Stimulated activated CD4-positive, alpha-beta T cell treated with anti-CD3 and anti-CD28 coated beads, TNF-alpha, amount 100 ng/mL, for 48 hours (primary cell): ENCODE measurements at places on chromosomes 11 and 22.

- no peak for DNase-seq
Observed at GRCh38 chr11:122439866-122440810, 215.4 kb upstream of the UBASH3B start.

GRCh38 chr22:40436505-40437431 is 66.4 kb downstream of the SGSM3 start:
- no peak for DNase-seq

DNA sequence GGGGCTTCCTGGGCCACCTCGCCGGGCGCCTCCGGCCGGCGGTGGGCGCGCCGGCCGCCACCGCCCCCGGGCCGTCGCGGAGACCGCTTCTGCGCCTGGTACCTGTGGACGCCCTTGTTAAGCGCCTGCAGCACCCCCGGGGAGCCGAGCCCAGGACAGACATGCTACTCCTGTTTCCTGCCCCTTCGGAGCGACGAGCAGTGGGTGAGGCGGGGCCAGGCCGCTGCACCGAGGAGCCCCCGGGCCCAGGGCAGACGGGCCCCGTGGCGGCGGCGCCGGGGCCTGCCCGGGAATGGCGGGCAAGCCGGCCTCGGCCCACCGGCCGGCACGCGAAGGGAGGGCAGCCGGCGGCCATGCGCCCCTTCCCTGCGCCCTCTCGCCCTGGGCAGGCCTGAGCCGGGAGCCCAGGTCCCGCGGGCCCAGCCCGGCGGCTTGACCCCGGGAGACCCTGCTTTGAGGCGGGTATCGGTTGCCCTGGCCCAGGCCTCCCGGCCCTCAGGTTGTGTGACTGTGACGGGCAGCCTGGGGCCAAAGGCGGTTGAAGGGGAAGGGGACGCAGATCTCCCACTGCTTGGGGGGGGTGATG is 789 bp upstream of the KDM2A start:
- no peak for DNase-seq

GRCh38 chr11:67642173-67643120 is 2.9 kb upstream of the TBX10 start:
- DNase-seq, result no peak

- no peak for DNase-seq
Observed at GRCh38 chr11:92137747-92138146, 86.9 kb upstream of the FAT3 start.

GRCh38 chr11:44199298-44199697 is 103.8 kb downstream of the EXT2 start:
- no peak for DNase-seq

GRCh38 chr11:73154178-73154577 is 12.1 kb upstream of the FCHSD2 start:
- no peak for DNase-seq

DNA sequence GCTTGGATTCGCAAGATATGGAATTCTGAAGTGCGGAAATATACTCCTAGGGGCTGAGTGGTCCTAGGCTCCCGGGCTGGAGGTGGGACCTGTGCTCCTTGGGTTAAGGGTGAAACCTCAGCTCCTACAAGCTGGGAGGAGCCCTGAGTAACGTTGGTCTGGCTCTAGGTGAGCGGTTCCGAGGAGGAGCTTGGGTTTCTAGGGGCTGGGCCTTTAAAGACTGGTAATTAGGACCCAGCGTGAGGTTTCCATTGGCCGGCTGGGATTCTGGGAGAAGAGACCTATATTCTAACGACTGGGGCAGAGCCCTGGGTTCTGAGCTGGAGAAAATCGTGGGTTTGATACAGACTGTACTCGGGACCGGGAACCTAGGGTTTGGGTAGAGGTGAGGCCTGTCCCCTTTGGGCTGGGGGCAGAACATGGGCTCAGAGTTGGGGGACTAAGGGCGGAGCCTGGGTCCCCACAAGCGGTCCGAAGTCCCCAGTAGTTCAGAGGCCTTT is 882 bp upstream of the MAP4K2 start:
- DNase-seq, result no peak

DNA sequence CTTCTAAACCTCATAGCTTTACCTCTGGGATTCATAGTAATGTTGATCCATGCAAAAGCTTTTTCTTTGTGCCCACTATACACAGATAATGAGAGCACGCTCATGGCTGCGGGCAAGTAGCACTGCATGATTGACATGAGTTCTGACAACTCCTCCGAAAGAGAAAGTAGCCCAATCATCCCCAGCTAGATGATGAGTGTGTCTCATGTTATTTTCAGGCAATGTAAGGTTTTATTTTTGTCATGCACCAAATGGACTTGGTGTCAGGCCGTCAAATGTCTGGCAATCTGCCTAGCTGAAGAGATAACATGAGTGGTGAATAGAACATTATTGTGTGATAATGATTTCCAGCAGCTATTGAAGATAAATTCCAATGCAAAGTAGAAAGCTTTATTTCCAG is 662.6 kb downstream of the NTM start:
- no peak for DNase-seq

- DNase-seq, result no peak
Observed at GRCh38 chr22:47811971-47812370, 1049.5 kb downstream of the TBC1D22A start.

DNA sequence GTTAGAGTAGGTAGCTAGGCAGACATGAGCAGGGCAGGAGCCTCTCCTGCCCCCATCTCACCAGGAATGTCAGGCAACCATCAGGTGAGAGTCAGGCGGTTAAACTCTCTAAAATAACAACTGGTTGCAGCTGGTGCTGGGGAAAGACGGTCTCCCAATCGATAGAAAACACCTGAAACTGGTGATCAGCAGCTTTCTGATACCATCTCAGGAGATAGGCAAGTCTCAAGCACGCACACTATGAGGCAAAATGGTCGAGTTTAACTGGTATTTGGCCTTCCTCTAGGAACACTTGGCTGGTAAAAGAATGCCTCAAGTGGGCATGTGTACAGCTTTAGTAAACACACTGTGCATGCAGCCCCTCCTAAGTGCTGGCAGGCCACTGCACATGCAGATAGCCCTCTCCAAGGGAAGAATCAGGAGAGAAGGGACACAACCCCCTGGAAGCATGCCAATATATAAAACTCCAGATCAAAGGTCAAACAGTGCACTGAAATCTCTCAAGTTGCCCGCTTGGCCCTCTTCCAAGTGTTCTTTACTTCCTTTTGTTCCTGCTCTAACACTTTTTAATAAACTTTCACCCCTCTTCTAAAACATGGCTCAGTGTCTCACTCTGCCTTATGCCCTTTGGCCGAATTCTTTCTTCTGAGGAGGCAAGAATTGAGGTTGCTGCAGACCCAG is 88.7 kb downstream of the USP35 start:
- DNase-seq, result no peak

DNA sequence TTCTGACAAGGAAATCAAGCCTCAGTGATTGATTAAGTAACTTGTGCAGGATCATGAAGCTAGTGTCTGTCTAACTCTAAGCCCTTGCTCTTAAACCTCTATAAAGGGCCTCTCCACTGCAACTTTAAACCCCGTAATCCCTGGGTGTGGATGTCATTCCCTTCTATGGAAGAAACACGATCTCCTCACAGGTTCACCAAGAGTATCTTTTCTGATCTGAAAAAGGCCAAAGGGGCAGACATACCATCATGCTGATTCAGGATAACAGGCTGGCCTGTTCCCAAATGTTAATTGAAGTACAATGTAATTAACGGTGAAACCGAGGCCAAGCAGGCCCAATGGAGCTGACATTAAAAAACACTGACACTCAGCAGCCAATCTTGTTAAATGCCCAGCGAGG is 17.1 kb downstream of the TTC12 start:
- no peak for DNase-seq

DNA sequence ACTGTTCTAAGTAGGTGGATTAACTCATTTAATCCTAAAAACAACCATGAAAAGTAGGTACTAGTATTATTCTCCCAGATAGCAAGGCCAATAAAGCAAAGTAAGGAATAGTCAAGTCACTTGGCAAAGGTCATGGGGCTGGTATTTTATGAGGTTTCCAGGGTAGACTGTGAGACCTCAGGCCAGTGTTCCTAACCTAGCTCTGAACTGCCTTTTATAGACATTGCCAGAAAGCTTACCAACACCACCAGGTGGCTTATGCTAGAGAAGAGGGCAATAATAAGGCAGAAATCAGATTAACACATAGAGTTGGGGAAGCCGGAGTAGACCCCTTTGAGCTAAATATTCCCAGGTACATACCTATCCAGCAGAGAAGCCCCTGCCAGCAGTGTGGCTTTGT is 490.9 kb upstream of the TENM4 start:
- DNase-seq, result no peak

GRCh38 chr11:92458486-92458885 is 233.9 kb downstream of the FAT3 start:
- DNase-seq, result no peak

DNA sequence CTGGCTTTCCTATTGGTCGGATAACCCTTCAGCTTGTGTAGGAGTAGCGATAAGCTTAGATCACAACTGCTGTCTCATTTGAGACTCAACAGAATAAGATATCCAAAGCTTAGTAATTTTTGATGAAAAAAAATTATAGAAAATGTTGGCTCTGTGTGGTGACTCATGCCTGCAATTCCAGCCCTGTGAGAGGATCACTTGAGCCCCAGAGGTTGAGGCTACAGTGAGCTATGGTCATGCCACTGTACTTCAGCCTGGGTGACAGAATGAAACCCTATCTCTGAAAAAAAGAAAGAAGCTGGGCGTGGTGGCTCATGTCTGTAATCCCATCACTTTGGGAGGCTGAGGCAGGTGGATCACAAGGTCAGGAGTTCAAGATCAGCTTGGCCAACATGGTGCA is 55.6 kb upstream of the RRM1 start:
- no peak for DNase-seq

GRCh38 chr11:36390963-36391471 is 94.9 kb downstream of the PRR5L start:
- no peak for DNase-seq

GRCh38 chr22:33898121-33898520 is 22.2 kb downstream of the LARGE1 start:
- no peak for DNase-seq

DNA sequence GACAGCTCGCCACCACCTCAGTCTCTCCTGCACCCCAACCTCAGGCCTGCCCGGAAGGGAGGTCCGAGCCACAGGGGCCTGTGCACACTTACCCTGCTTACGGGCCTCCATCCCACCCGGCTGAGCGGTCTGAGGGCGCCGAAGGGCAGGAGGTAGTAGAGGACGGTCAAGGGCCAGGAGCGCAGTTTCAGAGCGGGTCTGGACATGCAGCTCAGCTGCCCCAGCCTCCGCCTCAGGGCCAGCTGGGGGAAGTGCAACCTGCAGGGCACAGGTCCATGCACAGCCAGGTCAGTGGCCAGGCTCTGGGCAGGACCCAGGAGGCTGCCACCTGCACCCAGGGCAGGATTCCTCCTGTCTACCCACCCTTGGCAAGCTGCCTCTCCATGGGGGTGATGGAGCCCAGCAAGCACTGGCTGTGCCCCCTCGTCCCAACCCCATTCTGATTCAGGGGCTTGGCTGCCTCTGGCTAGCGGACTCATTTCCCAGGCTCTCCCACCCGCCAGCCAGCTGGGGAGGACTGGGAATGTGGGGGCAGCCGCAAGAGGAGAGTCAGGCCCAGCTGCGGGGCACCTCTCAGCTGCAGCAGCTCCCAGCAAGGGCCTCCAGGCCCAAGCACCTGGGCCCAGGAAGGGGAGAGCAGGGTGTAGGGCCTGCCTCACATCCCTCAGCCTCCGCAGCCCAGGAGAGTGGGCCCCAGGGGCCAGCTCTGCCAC is 38.3 kb downstream of the PISD start:
- no peak for DNase-seq

- DNase-seq, result no peak
Observed at GRCh38 chr11:108975641-108976071, 310.8 kb downstream of the DDX10 start.

DNA sequence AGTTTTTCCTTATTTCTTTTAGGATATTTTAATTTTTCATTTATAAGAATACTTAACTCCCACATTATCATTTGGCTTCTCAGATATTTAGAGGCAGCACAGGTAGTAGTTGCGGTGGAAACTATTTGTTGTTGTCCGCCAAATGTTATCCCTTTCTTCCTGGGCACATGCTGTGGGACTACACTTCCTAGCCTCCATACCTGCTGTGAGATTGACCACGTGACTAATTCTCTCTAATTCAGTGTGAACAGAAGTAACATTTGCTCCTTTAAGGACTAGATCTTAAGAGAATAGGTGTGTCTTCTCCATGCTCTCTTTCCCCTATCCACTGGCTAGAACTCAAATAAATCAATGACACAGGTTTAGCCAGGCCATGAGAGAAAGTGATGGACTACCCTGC is 136.5 kb downstream of the ATG16L2 start:
- no peak for DNase-seq

- no peak for DNase-seq
Observed at GRCh38 chr11:100805506-100806199, 118.6 kb downstream of the ARHGAP42 start.

GRCh38 chr11:2584434-2584811 is 115.4 kb downstream of the KCNQ1OT1 start:
- no peak for DNase-seq

GRCh38 chr11:134252346-134253187 is 585 bp downstream of the THYN1 start:
- no peak for DNase-seq

- DNase-seq, result no peak
Observed at GRCh38 chr11:20608934-20609333, 9.5 kb downstream of the SLC6A5 start.

- no peak for DNase-seq
Observed at GRCh38 chr11:59574932-59575502, 40.6 kb downstream of the OSBP start.

- no peak for DNase-seq
Observed at GRCh38 chr11:121451178-121451985, 732 bp upstream of the SORL1 start.

DNA sequence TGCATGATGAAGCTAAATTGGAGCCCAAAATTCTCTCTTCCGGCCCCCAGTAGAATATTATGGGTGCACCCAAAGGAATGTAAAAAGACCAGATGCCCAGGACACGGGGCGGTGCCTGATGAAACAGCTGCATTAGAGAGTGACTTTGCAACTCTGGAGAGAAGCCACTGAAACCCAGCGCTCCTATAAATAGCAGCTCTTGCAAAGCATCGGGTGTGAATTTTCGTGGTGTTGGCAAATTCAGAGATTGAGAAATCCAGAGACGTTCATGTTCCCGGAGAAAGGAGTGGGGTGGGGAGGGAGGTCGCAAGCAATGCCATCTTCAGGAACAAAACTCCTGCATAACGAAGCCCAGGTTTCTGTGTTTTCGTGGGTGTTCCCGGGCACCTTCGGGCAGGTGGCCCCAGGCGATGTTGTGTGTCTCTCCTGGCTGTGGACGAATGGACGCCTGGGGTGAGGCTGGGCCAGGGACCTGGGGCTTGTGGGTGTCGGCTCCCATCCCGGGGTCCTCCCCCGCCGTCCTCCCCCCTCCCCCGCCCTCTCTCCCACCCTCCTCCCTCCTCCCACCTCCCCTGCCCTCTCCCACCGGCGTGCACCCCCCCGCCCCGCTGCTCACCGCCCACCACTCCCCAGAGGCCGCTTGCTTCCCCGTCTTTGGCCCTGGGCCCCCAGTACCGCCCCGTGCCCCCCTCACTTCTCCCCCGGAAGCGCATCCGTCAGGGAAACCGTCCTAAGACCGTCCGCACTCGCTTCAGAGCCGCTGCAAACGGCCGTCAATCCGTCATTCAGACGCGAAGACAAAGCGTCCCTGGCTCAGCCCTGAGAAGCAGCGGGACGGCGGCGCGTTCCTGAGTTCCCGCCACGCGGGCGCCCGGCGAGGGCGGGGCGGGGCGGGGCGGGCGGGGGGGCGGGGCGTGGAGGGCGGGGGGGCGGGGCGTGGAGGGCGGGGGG is 26.7 kb upstream of the TOLLIP start:
- DNase-seq, result peak; percentile 40

- DNase-seq, result no peak
Observed at GRCh38 chr11:134406264-134407185, 5.5 kb downstream of the B3GAT1 start.

- DNase-seq, result no peak
Observed at GRCh38 chr11:111155021-111155420, 90.5 kb upstream of the POU2AF2 start.

- no peak for DNase-seq
Observed at GRCh38 chr11:67420147-67420645, 4.7 kb downstream of the CARNS1 start.
